Mesothelial cell of epicardium (in vitro differentiated cells): ENCODE measurements at places on chromosomes 1 and 21.

GRCh38 chr1:246566128-246566812, at the start of the genes CNST and TFB2M:
Gene CNST (plus strand): TSS chr1:246566456. CDS start chr1:246591563, 25,107 bp downstream.
Gene TFB2M (minus strand): TSS chr1:246566261. CDS start chr1:246566138, 123 bp downstream.
- H3K27ac ChIP-seq, result peak within 1 kb of the TSS; percentile 98
- peaks cover 2% of the 10 kb centered on the region for H3K36me3 ChIP-seq
- H3K4me3 ChIP-seq, result peak within 1 kb of the TSS; percentile 98
- peak; percentile 88 for DNase-seq
- peaks cover 21% of the 10 kb centered on the region for H3K4me1 ChIP-seq
- no peaks in the 10 kb centered on the region for H3K27me3 ChIP-seq

GRCh38 chr1:213227458-213227857, 176.4 kb downstream of the RPS6KC1 start:
- no peak for DNase-seq
- peaks cover 5% of the 10 kb centered on the region for H3K4me1 ChIP-seq

DNA sequence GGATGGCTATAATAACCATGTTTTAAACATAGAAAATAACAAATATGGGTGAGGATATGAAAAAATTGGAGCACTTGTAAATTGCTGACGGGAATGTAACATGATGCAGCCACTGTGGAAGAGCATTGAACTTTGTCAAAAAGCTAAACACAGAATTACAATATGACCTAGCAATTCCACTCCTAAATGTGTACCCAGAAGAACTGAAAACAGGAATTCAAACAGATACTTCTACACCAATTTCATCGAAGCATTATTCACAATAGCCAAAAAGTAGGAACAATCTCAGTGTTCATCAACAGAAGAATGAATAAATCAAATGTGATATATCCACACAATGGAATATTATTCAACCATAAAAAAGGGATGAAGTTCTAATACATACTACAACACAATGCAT, 32.7 kb upstream of the COA6 start:
- DNase-seq, result no peak
- H3K27ac ChIP-seq, result no peak overlapping the region
- H3K4me1 ChIP-seq, result no peaks in the 10 kb centered on the region

DNA sequence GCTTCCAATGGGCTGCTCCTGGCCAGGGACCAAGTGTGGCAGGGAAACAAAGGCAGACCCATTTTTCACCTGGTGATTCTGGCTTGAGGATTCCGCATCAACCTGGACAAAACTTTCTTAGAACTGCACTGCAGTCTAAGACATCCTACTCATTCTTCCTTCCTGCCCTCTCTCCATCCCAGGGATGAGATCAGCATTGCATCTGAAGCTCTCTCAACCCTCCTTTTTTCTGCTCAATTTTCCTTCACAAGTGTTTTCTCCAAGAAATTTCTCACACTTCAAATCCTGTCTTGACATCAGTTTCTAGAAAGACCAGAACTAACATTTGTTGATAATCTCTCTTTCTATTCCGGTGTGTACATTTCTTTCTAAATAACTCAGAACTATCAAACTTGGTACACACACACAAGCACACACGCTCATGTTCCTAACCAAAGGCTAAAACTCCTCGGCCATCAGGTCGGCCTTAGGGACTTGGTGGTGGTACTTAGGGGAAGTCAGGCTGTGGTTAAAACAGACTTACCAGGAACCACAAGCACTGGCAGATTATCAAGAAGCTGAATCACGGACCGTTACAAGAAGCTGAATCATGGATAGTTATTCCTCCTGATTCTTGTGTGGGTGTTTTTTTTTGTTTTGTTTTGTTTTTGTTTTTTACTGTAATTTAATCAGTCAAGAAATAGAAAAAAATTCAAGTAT, 21.0 kb upstream of the CXADR start:
- no peak for DNase-seq
- H3K27me3 ChIP-seq, result no peaks in the 10 kb centered on the region
- no peak overlapping the region for H3K4me3 ChIP-seq
- H3K36me3 ChIP-seq, result no peaks in the 10 kb centered on the region
- H3K4me1 ChIP-seq, result no peaks in the 10 kb centered on the region

DNA sequence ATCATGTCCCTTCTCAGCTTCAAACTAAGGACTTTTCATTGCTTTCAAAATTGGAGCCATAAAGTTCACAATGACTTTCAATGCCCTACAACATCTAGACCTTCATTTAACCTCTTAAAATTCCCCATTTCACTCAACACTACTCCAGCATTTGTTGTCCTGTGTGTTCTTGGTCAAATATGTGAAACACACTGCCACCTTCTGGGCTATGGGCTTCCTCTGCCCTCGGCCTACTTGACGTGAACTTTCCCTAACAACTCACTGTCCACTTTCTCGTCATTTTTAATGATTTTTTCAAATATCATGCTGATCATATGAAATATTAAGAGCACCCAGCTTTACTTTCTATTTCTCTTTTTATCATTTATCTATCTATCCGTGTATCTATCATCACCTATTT, 2018.4 kb downstream of the NCAM2 start:
- no peaks in the 10 kb centered on the region for H3K27me3 ChIP-seq
- H3K27ac ChIP-seq, result no peak overlapping the region
- no peak for DNase-seq
- H3K36me3 ChIP-seq, result no peaks in the 10 kb centered on the region

- H3K4me1 ChIP-seq, result peaks cover 51% of the 10 kb centered on the region
- no peak overlapping the region for H3K27ac ChIP-seq
These were observed 3.2 kb downstream of the ANGPTL1 start for GRCh38 chr1:178867670-178868069.

DNA sequence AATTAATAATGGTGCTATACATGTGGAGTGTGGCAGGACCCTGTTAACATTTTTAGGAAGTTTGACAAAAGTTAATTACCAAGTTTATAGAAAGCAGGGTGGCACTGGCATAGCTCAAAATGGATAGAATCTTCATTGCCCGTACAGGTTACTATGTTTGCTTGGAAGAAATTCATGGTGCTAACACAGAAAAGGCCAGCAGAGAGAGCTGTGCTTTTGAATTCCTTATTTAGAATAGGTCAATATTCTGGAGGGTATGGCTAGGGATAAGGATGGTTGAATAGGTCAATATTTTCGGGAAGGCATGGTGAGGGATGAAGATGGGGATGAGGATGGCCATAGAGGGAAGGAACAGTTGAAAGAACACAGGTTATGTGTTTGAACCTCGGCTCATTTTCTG, 345.1 kb downstream of the LMO4 start:
- peak overlapping the region; percentile 48 for H3K27ac ChIP-seq
- no peaks in the 10 kb centered on the region for H3K27me3 ChIP-seq
- no peak for DNase-seq
- no peaks in the 10 kb centered on the region for H3K36me3 ChIP-seq
